ENCODE measurements at places on chromosomes 1 and 21.

GRCh38 chr1:54230507-54231339 is 30.8 kb downstream of the MRPL37 start:
- no peak for DNase-seq

DNA sequence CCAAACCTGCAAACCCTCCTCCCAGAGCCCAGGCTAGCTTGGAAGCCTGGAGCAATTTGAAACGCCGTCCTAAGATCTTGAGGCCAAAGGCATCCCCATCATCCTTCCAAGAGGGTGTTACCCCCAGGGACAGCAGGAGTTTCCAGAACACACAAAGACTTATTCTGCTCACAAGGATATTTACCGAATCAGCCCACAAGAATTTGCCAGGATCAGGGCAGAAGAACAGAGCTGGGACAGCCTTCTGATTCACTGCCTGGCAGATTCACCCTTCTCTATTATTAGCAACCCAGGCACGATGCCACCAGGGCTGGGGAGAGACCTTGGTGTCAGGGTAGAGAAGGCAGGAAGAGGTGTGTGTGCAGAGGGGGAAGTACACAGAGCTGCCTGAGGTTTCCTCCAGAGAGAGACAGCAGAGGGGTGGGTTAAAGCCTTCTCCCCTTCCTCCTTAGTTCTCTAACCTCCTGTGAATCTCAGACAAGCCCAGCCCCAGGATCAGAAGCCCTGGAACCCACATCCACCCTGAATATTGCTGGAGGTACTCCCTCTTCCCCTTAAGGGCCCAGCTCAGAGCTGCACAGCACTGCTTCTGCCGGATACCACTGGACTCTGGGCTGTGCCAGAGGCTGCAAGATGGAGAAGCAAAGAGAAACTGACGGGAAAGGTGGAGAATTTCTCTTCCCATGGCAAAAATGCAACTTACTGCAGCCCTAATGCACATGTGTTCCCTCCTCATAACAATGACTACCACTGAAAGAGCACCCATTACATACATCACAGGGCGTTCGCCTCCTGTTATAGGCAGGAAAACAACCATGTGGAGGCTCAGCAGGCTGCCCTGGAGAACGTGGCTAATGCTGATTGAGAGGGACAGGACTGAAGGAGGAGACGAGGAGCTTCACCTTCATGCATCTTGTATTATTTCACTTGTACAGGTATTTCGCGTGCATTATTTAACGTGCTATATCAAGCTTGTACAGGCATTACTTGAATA is 61.8 kb downstream of the ITPKB start:
- DNase-seq, result no peak

DNA sequence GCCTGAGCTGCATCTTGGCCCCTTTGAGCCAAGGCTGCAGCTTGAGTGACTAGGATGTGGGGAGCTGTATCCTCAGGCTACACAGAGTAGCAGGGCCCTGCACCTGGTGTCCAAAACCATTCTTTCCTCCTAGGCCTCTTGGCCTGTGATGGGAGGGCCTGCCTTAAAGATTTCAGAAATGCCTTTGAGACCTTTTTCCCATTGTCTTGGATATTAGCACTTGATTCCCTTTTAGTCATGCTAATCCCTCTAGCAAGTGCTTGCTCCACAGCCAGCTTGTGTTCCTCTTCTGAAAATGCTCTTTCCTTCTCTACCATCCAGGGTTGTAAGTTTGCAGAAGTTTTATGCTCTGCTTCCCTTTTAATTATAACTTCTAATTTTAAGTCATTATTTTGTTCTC is 21.7 kb upstream of the KIRREL1 start:
- no peak for DNase-seq

- DNase-seq, result no peak
Measured at GRCh38 chr1:172837816-172838679, 179.1 kb downstream of the FASLG start.

DNA sequence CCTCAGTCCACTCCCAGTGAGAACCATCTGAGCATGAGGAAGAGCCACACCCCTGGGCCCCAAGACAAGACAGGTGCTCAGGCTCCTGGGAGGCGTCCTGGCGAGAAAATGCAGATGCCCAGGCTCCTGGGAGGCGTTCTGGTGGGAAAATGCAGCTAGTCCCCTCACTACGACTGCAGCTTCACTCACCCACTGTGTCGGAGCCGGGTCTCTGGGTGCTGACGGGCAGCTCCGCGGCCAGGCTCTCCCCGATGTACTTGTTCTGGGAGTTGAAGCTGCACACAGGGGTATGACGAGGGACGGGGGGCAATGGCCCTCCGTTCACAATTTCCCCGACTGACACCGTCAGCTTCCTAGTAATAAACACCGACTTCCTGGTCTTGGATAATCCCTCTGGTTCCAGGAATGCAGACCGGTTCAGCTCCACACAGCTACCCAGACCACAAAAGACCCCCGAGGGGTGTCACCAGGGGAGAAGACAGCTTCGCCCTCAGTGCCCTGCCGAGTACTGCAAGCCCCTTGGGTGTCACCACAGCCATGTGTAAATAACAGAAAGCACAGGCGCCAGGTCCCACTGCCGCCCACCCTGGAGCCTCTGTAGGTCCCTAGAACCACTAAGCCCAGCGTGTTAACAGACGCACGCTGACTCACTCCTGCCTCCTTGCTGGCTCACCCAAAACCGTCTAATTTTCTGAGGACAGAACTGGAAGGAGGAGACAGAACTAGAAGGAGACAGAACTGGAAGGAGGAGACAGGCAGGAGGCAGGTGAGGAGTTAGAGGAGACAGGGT is 19.5 kb downstream of the MCM3AP start:
- no peak for DNase-seq

DNA sequence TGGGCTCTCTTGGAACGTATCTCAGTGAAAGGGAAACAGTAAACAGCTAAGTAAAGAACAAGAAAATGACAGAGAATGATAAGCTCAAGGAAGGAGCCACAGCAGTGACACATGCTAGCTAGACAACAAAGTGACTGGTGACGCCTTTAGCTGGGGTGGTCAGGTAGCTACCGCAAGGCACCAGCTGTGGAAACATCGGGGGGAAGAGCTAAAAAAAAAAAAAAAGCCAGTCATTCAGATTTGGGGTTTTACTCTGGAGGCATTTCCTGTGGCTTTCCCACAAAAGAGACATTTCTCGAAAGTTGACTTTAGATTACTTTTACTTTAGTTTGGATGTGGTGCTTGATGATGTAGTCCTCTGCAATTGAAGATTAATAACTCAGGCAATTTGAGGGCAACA is 2.1 kb downstream of the FHAD1 start:
- no peak for DNase-seq

- no peak for DNase-seq
Measured at GRCh38 chr1:36133484-36133883, 8.5 kb upstream of the COL8A2 start.

DNA sequence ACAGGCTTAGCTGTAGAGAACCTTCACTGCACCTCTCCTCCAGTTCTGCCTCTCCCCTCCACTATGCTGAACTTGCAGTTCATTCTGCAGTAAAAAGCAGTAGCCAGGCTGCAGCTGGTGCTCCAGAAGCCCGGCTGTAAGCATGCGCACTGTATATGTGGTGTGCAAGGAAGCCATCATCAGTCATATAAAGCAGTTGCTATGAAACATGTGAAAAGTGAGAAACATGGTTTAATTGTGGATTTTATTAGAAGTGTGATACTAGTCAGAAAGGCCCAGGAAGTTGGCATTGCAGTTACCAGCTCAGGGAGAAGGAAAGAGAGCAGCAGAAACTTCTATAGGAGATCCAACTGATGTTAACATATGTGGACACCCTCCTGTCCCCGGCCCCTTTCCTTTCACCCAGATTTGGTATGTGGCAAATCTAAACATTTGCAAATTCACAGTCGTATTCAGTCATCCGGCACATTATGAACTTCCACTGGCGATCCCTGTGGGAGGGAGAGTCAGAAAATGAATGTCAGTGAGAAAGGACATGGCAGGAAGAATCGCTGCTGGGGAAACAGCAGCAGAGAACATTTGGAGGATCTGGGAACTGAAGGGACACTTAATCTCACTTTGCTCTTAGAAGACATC is 32.8 kb downstream of the DPT start:
- no peak for DNase-seq

GRCh38 chr1:81547912-81548303 is 252.8 kb upstream of the ADGRL2 start:
- no peak for DNase-seq

GRCh38 chr1:46221749-46222148 is 18.6 kb downstream of the LURAP1 start:
- no peak for DNase-seq

GRCh38 chr1:119084798-119085197 is 55.7 kb downstream of the WARS2 start:
- no peak for DNase-seq

DNA sequence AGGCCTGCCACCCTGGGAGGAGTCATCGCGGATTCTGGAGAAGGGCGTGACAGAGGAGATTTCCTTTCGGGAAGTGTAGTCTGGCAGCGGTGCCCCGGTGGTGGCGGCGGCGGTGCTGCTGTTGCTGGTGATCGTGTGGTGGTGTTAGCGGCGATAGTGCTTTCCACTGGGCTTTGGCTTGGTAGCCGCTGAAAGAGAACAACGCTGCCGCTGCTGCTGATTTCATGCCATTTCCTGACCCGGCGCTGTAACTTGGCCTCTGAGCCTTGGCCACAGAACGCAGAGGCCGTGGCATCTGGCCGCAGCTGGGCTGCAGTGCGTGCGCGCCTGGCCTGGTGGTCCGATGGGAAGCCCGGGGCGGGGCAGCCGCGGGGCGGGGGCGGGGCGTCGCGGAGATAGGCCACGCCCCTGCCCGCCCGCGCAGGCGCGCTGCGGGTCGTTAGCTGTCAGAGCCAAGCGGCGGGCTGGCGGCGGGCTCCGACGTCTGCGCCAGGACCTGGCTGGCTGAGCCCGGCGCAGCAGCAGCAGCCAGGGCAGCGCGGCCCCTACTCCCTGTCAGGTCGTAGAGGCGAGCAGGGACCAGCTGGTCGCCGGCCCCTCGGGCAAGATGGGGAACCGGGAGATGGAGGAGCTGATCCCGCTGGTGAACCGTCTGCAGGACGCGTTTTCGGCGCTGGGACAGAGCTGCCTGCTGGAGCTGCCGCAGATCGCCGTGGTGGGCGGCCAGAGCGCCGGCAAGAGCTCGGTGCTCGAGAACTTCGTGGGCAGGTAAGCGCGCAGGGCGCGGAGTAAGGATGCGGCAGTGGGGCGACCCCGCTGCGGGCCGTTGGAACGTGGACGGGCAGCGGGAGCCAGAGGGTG is at the start of gene DNM3:
DNM3 (plus strand) TSS at position 449 of the 861 bp plus-strand sequence; CDS start at position 608, 159 bp downstream.
- peak; percentile 85 for DNase-seq

- no peak for DNase-seq
Measured at GRCh38 chr1:89761338-89761737, 59.5 kb upstream of the LRRC8D start.

DNA sequence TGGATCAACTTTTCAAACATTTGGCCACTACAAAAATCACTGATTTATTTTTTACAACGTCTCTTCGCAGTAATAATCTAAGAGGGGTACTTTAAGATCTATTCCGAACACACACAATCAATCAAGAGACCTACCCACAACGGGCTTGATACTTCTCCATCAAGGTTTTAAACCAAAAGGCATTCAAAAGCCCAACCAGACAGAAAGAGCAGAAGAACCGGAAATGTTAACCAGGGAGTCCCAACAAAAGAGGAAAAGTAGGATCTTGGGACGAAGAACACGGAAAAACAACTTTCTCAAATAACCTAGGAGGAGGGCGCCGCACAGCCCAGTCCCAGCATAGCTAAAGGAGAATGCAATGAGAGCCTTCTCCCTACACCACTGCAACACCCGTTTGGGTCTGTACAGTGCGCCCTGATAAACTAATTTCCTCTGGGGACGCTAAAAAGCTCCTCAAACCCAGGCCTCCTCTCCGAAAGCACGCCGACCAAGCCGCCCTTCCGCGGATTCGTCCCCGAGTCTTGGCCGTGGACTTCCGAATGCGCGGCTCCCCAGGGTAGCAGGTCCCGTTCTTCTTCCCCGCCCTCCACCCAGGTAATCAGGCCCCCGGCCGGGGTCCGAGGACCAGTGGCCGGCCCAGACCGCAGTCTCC is 623 bp downstream of the RPL22 start:
- no peak for DNase-seq

DNA sequence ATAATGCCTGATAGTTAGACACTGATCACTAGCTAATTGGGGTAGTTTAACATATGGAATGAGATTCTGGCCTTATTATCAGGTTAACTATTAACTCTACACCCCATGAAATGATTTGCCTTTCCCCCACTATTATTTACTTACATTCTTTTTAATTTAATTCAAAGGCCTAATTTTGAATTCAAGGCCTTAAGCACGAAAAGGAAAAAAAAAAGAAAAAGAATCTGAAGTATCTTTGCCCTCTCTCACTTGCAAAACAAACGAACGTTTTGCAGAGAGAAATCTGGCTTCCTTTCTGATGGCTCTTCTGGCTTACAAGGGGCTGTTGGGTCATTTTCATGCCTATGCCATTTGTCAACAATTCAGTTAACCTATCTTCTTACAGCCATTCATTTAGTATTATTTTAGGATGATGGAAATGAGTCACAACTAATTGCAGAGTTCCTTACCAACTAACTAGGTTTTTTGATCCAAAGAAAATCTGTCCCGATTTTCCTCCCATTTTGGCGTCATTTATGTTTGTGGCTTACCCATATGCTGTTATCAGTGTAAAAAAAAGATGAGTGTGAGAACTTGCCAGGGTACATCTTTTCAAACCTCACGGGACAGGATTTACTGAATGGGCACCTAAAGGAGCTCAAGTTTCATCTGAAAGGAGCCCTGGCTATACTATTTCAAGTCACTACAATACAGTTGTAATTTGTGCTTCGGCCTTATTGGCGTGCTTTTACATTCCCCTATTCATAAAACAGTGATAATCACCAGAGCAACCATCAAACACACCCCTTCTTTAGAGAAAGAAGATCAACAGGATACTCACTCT is 1.9 kb upstream of the ERRFI1 start:
- no peak for DNase-seq

- DNase-seq, result no peak
Measured at GRCh38 chr1:112061901-112062320, 72.4 kb upstream of the KCND3 start.

Data from GM18507 (cell line).